Sciatic nerve (tissue), 2 donors: ENCODE measurements at places on chromosomes 16 and 17. TPM values are rescaled to one million over a fixed set of nuclear protein-coding genes. Genes with fewer than 3 reads are reported as not detected.

TUBB3 gene
- total RNA-seq: 2.0 TPM

GRCh38 chr17:28001149-28001548 is 41.3 kb upstream of the NLK start:
- no peak for DNase-seq

DNA sequence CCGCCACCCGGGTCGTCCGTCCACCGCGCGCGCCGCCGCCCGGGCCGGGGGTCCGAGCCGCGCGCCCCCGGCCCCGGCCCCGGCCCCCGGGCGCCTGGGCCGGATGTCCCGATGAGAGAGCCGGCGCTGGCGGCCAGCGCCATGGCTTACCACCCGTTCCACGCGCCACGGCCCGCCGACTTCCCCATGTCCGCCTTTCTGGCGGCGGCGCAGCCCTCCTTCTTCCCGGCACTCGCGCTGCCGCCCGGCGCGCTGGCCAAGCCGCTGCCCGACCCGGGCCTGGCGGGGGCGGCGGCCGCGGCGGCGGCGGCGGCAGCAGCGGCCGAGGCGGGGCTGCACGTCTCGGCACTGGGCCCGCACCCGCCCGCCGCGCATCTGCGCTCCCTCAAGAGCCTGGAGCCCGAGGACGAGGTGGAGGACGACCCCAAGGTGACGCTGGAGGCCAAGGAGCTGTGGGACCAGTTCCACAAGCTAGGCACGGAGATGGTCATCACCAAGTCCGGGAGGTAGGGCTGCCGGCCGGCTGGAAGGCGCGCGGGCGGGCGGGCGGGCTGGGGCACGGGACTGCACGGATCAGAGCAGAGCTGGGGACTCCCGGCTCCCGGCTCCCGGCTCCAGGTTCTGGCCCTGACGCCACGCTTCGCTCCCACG is 548 bp downstream of the TBX2 start:
- peak; percentile 64 for DNase-seq

GRCh38 chr17:40362696-40363110 is 1.8 kb downstream of the GJD3 start:
- DNase-seq: peak; percentile 70

GRCh38 chr17:28841901-28842281 is 699 bp downstream of the FAM222B start:
- no peak for DNase-seq

DNA sequence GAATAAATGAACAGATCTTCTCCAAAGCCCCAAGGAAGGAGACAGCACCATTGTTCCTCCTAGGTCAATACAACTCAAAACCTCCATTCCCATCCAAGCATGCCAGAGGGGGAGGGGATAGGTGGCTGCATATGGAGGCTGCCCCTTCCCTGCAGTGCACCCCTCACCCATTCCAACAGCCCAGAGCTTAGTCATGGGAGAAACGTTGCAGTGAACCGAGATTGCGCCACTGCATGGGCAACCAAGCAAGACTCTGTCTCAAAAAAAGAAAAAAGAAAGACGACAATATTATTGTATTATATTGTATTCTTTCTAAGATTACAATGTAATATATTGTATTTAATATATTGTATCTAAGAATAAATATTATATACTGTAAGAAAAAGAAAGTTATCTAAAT is 36.4 kb upstream of the CD300E start:
- no peak for DNase-seq

GRCh38 chr16:55154956-55155355 is 169.0 kb upstream of the IRX6 start:
- DNase-seq: no peak

LITAF gene
- total RNA-seq: 200 TPM

KRTAP16-1 gene
- total RNA-seq: not detected

- DNase-seq: peak; percentile 38
These were observed 4.3 kb downstream of the SUMO2 start for GRCh38 chr17:75178453-75178852.

DNA sequence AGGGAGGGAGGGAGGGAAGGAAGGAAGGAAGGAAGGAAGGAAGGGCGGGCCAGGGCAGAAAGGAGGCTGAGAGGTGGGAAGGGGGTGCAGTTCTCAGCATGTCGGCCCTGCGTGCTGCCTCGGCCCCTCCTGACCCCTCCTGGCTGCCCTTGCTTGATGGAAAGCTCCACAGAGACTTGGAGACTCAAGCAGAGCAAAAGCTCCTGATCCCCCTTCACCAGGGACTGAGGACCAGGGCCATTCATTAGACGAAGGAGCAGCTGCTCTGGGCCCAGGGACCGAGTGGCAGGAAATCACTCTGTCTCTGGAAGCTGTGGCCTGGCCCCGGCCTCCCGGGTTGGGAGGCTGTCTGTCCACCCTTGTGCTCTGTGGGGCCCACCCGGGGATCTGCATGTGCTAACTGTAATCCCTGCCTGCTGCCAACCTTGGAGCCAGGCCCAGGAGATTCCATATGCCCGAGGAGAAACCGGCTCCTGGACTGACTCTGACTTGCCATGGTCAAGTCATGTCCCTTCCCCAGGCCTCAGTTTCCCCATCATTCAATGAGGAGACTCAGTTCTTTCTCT is 27.4 kb upstream of the C1QL1 start:
- no peak for DNase-seq

DNA sequence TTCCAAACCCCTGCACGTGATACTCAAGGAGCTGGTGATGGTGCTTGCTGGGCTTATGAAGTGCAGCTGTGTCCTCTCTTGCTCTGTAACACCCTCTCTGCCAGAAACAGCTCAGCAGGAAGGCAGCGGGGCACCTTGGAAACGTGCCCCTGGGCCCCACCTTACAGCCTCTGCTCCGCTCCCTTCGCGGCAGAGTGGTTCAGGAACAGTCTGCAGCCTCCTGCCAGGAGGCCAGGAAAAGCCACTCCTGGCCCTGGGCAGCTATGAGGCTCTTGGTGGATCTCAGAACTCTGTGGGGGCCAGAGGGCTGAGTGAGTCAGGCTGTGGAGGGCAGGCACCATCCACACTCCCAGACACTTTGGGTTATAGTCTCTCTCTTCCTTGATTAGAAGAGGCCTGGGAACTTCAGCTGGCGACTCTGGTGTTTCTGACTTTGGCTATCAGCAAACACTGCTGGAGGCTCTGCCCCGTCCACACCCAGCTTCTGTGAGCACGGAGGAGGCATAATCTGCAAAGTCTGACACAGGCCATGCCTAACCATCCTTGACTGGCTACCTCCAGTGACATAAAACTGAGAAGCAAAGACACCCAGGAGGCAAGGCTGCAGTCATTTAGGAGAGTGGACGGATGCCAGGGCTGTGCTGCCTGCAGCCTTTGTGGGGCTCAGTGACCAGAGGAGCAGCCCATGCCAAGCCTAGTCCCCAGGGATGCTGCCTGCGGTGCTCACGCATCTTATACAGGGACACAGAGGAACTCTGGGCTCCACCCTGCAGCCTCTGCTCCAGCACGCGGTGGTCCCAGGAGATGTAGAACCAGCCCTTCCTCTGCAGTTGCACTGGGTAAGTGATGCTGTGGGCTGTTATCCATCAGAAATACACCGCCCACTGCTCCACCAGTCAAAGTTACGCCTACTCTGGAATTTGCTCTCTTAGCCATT is 65.3 kb downstream of the METRNL start:
- DNase-seq: peak; percentile 67

PRSS8 gene
- total RNA-seq: not detected

GRCh38 chr16:69523566-69524305 is 42.0 kb upstream of the NFAT5 start:
- no peak for DNase-seq

TAC4 gene
- total RNA-seq: not detected

DNA sequence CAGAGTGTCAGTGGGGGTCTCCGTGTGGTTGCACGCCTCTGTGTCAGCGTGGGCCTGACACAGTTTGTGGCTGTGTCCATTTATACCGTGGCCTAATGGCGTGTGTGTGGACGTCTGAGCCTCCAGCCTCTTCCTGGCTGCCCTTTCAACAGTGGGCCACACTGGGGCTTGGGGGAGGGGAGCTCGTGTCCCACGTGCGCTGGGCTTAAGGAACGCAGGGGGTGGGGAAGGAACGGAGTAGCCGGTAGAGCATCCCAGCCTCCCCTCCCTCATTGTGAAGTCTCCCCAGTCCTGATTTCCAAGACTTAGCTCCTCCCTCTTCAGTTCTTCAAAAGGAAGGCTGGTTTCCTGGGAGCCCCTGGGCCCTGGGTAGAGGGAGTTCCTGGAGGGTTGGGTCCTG is 9.5 kb upstream of the HES7 start:
- no peak for DNase-seq

GRCh38 chr17:77332034-77332971 is 191.5 kb downstream of the SEC14L1 start:
- peak; percentile 53 for DNase-seq

CBLN1 gene
- 0.85 TPM for total RNA-seq

GNG13 gene
- total RNA-seq: not detected

DNA sequence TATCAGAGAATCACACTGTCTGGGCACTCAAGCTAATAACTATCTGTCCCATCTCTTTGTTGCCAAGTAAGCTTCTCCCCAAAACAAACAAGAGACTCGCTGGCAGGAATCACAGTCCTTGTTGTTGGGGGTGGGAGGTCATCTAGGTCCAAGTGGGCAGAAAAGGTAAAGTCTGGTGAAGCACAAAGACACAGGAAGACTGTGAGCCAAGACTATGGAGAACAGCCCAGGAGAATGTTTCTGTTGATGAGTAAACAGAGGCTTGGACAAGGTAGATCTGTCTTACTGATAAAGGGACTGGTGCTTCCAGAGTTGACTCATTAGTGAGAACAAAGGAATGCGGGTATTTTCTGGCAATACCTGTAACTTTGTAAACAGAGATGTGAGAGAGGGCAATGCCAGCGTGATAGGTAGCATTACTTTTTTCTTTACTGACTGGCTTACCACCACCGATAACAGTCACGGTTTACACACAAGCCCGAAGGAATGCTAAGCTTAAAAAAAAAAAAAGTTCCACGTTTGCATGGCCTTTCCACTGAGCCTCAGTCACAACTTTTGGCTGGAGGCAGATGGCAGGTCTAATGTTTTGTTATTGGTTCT is 11.5 kb upstream of the MMD start:
- DNase-seq: no peak

CD7 gene
- 2.5 TPM for total RNA-seq

- DNase-seq: peak; percentile 71
These were observed 973 bp downstream of the SLC7A6 start for GRCh38 chr16:68265078-68265920.

ZNF500 gene
- total RNA-seq: 21.5 TPM

KRTAP9-8 gene
- not detected for total RNA-seq
